ENCODE measurements at places on chromosomes 11 and 22.

- DNase-seq: no peak
Observed at GRCh38 chr11:36364551-36365325, 68.7 kb downstream of the PRR5L start.

GRCh38 chr11:95257456-95257971 is 26.5 kb upstream of the SESN3 start:
- DNase-seq: no peak

DNA sequence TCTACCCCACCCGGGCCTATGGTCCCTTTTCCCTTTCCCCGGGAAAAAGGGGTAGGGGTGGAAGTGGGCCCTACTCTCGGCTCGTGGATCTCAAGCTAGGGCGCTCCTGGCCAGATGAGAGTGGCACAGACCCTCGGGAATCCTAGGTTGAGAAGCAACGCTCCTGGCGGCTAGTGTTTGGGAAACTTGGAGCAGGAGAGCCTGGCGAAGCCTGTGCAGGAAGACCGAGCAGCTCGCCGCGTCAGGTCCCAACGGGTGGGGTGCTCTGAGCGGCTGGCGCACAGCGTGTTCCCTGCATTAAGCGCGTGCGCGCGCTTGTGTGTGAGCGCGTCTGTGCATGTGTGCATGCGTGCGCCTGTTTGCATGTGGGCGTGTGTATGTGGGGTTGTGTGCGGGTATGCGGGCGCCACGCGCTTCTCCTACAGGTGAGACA is 7.1 kb upstream of the FLI1 start:
- peak; percentile 56 for DNase-seq

DNA sequence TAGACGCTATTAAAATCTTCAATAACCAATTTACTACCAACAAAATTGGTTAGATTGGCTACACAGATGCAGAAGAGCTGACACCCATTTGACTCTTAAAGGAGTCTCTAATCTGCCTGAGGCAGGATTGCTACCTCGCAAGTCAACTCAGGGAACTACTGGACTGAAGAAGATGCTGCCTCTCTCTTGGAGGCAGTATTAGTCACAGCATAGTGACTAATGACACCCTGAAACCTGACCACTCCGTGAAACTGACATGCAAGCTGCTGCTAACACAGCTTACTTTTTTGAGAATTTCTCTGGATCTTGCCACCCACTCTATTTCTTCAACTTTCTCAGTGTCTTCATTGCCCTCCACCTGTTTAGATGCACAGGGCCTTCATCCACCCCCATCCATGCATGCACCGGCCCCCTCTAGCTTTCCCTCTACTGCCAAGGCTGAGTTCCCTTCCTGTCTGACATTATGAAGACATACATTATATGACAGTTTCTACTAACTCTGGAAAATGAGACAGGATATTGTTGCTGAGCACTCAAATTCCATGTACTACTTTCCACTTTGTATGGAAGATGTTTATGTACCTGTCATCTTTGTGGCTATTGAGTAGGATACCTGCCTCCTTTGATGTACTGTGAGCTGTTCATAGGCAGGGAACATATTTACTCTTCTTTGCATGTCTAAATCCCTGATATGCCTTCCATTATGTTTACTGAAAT is 183.2 kb downstream of the MSANTD4 start:
- DNase-seq: no peak

- no peak for DNase-seq
Observed at GRCh38 chr11:127815331-127815730, 772.0 kb downstream of the ETS1 start.

Data from stimulated activated CD4-positive, alpha-beta T cell treated with anti-CD3 and anti-CD28 coated beads, Interleukin-12 subunit alpha, Interleukin-12 subunit beta, amount 100 ng/mL, for 4 hours (primary cell).